Activated naive CD8-positive, alpha-beta T cell treated with anti-CD3 and anti-CD28 coated beads for 36 hours (primary cell): ENCODE measurements at places on chromosomes 5 and 9.

GRCh38 chr9:6098431-6098830 lies 83.0 kb upstream of the RANBP6 start:
- DNase-seq, result no peak

DNA sequence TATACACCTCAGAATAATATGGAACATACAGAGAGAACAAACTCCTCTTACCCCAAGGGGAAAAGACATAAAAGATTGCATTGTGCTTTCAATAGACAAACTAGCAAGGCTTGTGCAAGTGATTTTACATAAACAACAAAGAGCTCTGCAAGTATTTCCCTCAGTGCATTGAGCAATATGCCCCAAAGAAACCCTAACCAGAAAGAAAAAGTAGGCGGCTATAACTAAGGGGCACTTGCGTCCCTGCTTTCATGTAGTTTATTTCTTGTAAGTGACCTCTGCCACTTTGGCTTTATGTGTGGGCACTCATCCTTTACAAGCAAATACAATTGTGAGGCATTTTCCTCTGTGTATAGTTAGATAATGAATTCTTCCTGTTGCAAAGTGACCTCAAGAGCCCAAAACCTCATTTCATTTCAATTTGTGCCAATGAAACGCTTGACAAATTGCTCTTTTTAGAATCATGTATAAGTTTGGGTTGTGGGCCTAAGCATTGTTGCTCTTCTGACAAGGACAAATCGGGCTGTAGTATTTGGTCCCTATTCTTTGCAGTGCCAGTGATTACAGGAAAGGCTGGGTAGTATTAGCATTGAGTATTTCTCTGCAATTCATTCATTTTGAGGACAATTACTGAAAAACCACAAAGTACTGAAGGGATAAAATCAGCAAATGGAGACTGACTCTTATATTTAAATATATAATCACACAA lies 282.2 kb downstream of the DTWD2 start:
- no peak for DNase-seq

GRCh38 chr5:95904827-95905226 lies 56.8 kb downstream of the ELL2 start:
- DNase-seq, result no peak

GRCh38 chr5:150263801-150264621 lies 25.6 kb downstream of the CAMK2A start:
- no peak for DNase-seq

- DNase-seq, result no peak
Measured at GRCh38 chr5:58077966-58078365, 381.9 kb downstream of the PLK2 start.

DNA sequence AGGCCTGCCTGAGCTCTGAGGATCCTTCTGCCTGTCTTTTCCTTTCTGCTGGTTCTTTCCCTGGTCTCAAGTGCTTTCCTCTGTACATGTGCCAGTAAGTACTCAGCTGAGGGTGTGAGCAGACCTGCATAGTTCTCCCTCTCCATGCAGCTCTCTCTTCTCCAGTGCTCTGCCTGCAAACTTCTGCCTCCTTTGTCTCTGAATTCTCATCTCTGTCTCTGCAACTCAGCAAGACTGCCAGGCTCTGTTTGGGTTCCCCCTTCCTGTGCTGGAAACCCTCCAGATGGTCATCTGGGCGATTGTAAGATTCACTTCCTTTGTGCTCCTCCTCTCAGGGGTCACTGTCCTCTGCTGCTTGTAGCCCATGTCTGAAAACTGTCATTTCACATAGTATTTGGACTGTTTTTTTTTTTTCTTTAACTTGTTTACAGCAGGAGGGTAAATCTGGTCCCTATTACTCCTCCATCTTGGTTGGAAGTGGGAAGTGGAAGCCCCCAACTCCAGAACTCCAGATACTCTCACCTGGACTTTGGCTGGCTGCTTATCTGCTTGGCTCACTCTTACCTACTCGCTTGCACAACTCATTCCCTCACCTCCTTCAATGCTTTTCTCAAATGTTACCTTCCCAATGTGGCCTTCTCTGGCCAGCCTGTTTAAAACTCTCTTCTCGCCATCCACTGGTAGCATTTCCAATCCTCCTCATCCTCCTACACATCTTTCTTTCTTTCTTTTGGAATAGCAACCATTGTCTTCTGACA lies 175.3 kb upstream of the TBC1D2 start:
- DNase-seq, result no peak

- DNase-seq, result no peak
Measured at GRCh38 chr9:26483991-26484390, 408.6 kb downstream of the CAAP1 start.

GRCh38 chr5:93874491-93874890 lies 133.1 kb upstream of the POU5F2 start:
- no peak for DNase-seq

DNA sequence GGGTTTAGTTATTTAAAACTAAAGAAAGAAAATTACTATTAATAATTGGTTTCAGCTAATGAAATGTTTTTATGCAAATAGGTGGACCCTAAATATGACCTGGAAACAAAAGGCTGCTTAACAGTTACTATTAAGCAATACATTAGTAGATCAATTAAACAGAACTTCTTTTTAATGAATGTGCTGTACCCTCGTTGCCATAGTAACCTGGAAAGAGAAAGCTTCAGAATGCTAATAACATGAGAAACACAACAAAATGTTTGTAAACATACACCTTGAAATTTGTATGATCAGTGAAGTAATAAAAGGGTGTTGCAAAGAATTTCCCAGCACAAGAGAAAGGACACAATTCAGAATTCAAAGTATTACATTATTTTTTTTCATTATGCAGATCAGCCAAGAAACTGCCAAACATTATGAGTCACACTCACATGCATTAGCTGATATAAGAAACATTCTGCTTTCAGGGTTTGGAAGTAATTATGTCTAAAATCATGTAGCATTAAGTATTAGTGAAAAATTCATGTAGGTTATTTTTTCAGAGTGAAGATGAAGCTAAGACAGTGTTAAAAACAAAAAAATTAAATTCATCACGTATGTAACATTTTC lies 348.3 kb downstream of the ISL1 start:
- no peak for DNase-seq

DNA sequence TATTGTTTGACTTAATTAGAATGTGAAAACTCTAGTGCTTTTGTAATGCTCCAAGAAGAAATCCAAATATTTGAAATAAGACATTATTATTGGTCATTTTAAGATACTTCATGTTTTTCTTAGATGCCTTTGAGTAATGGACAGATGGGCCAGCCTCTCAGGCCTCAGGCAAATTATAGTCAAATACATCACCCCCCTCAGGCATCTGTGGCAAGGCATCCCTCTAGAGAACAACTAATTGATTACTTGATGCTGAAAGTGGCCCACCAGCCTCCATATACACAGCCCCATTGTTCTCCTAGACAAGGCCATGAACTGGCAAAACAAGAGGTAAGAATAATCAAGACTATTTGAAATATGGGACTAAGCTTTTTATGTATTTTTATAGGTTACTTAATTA lies 69.2 kb upstream of the SREK1 start:
- DNase-seq, result no peak

GRCh38 chr5:80569086-80569960 lies 757 bp downstream of the ANKRD34B start:
- peak; percentile 7 for DNase-seq

- no peak for DNase-seq
Measured at GRCh38 chr9:93054758-93055704, 3.5 kb upstream of the SUSD3 start.

GRCh38 chr5:88676637-88677375 lies 206.2 kb downstream of the MEF2C start:
- no peak for DNase-seq

DNA sequence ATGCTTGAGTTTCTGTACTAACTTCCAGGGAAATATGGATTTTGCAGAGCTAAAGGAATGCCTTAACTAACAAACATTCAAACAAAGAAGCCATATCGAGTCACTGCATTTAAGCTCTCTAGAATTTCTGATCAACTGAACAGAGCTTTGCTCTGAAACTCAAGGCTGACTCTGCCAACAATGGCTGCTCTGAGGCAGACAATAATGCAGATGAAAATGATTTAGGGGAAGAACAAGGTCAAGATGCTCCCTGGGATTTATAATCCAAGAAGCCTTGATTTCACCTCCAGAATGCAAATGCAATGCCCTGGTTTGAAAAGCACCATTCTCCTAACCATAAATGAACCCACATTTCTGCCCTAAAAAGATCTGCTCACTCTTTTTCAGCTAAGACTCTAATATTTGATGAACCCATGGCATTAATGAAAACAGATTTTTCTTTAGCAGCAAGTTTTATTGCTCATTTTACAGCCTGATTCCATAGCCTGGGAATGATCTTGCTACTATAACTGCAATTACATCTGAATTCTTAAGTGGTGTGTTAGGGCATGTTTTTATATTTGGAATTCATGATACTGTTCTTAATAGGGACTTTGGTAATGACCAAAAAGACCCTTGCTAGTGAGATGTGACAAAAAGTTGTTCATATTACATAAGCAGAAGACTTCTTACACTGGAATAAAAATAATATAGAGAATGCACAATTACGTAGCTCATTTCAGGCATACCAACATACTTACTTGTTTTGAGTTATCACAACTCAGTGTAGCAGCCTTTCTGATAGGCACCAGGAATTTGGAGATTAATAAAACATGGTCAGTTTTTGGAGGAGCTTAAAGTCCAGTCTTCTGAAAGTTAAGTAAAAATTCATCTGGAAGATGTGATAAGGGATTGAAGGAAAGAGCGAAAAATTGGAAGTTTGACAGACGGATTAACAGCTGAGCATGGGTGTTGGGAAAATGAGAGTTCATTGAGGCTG lies 169.4 kb downstream of the TRPM3 start:
- DNase-seq, result no peak

DNA sequence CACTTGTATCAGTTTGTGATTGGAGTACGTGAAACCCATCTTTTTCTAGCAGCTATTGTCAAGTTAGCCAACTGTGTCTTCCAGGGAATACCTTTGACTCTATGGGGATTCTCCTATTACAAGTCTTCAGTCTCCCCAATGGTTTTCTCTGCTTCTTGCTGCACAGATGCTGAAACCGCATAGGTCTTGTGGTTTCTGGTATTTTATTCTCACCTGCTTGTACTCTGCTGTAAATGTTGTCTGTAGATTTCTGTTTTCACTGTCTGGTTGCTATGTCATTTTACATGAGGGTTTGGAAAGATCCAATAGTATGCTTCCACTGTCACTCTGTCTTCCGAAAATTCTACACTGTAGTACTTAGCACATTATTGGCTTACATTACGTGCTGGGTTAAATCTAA lies 1196.9 kb upstream of the C9orf72 start:
- DNase-seq, result no peak

DNA sequence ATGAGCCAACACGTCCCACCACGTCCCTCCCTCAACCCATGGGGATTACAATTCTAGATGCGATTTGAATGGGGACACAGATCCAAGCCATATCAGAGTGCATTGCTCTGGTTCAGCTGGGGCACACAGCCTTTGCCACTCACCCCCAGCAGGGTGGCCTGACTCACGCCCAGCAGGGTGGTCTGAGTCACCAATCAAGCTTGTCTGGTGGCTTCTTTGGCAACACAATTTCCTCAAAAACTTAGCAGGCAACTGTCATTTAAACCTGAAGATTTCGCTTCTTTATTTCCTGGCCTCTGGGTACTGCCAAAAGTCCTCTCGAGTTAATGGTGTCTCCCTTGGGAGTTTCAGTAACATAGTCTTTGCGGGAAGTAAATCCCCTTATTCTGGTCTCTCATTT lies 16.3 kb upstream of the SEMA5A start:
- no peak for DNase-seq

DNA sequence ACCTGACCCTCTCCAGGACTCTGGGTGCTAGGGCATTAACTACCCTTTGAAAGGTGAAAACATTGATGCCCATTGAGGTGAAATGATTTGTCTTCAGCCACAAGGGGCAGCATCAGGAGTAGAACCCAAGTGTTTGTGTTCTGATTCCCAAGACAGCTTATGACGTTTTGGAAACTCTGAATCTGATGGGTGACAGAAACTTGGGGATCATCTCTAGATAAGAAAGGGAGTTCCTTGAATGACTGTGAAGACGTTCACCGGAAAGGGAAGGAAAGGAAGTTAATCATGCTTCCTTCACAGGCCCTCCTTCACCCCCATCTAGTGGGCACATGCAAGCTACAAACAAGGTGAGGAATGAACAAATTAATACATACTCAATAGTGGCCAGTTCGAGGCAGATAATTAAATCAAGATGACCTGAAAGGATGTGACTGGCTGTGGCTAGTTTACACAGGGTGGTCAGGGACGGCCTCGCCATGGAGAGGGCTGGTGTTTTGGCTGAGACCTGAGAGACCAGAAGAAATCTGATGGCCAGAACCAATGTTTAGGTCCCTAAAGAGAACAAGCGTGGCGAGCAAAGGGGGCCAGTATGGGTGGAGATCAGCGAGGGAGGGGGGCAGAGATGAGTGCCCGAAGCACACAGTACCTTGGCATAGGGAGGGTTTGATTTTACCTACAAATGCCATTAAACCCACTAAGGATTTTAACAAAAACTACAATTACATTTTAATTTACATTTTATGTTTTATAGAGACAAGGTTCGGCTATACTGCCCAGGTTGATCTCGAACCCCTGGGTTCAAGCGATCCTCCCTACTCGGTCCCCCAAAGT lies 937 bp upstream of the SLC26A2 start:
- DNase-seq, result peak; percentile 52

DNA sequence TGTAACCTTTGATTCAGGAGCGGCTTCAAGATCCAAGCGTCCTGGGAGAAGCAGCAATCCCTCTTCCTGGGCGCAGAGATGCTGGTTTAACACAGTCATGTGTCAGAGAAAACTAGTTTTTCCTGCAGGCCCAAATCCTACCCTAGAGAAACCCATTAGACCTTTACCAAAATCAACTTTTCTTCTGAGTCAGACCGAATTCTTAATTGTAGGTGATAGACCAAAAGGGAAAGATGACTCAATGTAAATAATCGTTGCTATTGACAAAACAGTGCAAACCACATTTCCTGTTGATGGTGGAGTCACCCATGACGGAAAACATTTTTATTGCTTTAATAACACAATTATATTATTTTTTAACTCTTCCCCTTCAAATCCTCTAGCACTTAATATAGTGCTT lies 40.1 kb downstream of the SLC1A1 start:
- DNase-seq, result no peak

- no peak for DNase-seq
Measured at GRCh38 chr5:58763390-58763789, 180.5 kb downstream of the RAB3C start.

DNA sequence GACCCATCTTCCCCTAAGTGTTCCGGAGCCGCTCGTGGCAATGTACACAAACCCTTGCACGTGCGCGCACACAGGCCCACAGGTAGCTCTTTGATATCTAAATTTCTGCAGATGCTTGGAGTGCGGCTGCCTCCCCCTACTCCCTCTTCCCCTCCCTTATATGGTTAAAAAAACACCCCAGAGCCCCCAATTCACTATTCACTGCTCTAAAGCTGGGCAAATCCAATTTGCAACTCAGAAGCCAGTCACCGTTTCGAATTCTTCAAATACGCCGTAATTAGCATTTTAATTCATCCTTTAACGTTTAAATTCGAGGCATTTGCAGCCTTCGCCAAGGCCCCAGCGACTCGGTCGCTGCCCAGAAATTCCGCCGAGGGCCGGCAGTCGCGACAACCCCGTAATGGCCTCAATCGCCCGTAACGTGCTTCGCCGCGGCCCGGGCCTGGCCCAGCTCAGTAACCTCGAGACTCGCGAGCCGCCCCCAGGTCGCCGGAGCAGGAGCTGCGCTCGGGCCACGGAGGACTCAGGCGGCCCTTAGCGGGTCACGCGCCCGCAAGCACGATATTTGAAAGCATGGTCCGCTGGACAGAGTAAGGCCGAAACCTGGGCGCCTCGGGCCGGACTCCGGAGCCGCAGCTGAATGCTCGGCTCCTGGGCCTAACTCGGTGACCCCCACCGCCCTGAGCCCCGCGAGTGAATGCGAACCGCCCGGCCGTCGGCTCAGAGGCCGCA lies 1.3 kb downstream of the IRX2 start:
- DNase-seq, result no peak
